Hematopoietic multipotent progenitor cell (in vitro differentiated cells): ENCODE measurements at places on chromosomes 12 and 14. TPM values are rescaled to one million over a fixed set of nuclear protein-coding genes. Genes with fewer than 3 reads are reported as not detected.

GRCh38 chr12:8819666-8819980 lies 2.8 kb upstream of the A2ML1 start:
- no peak for DNase-seq

GRCh38 chr12:117606024-117606423 lies 244.6 kb upstream of the NOS1 start:
- no peak for DNase-seq

DNA sequence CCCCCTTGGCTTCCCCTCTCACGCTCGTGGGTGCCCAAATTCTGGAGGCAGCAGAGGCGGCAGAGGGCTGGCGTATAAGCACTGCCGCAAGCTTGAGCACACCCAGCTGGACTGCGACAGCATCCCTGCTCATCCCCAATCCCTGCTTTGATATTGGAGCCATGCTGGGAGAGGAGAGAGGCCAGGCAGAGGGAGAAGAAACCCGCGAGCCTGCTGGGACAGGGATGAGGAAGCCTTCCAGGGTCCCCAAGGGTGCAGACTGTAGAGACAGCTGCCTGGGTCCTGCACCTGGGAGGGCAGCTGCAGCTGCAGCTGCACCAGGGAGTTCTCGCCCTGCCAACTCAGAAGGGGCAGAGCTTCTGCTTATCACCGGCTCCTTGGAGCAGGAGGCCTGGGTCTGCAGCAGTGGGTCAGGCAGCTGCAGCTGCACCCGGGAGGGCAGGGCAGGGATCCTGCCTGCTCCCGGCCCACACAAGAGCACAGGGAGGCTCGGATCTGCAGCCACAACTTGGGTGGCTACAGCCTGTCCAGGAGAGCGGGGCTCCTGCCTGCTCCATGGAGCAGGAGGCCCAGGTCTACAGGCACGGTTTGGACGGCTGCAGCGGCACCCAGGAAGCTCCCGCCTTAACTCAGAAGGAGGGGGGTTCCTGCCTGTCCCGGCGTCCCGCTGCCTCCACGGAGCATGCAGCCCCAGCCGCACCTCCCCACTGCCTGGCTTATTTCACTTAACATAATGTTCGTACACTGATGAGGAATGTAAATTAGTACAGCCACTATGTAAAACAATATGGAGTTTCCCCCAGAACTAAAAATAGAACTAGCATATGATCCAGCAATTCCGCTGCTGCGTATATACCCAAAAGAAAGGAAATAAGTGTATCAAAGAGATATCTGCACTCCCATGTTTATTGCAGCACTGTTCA lies 60.4 kb upstream of the SGPP1 start:
- no peak for DNase-seq

GRCh38 chr12:56158926-56159461 lies 835 bp downstream of the MYL6 start:
- no peak for DNase-seq

GRCh38 chr14:34662561-34663088 lies 32.7 kb upstream of the SNX6 start:
- DNase-seq = no peak

GRCh38 chr14:102481371-102481770 lies 28.2 kb downstream of the ANKRD9 start:
- DNase-seq = no peak

DNA sequence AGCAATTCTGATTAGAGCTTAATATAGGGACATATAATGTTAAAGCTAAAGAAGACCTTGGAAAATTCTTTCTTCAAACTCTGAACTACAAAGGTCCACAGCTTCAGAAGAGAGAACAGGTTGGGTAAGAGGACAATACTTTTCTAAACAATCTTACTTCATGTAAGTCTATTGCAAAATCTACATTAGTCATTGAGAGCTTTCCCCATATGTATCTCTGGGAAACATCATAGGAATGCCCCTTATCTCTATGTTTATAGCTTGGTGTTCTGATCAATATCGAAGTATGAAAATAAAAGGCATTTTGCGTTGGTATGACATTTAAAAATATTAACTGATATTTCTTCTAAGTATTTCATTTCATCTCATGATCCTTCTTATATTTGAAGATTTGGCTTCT lies 962.6 kb downstream of the AACS start:
- no peak for DNase-seq

DNA sequence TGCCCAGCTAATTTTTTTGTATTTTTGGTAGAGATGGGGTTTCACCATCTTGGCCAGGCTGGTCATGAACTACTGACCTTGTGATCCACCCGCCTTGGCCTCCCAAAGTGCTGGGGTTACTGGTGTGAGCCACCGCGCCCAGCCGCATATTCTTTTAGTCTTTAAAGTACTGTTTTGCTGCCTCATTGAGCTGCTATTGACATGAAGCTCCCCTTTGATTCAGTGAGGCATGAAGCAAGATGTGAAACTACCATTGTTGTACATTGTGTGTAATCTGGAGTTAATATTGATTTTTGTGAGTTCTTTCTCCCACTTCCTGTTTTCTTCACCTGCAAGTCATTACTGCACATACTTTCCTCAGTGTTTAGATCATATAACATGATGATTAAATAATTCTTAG lies 80.8 kb downstream of the MNAT1 start:
- DNase-seq = no peak

DNA sequence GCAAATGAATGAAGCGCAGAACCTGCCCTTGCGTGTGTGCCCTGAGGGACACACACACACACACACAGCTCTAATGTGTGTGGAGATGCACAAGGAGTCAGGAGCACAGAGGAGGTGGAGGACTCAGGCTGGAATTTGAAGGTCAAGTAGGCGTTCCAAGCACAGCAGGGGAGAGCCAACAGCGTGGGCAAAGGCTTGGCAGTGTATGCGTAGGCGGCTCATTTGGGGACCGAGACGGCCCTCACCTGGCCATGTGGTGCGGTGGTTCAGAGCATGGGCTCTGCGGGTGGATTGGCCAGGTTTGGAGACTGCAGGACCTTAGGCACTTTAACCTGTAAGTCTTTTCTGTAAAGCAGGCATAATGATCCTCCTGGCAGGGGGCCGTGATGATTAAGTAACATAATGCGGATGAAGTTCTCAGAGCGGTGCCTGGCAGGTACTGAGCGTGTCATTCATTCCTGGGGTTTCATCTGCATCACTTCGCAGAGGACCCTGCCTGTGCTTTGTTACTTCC lies 69.5 kb upstream of the SLC24A4 start:
- no peak for DNase-seq

GRCh38 chr14:104891664-104892530 lies 26.8 kb downstream of the CEP170B start:
- DNase-seq = no peak

DNA sequence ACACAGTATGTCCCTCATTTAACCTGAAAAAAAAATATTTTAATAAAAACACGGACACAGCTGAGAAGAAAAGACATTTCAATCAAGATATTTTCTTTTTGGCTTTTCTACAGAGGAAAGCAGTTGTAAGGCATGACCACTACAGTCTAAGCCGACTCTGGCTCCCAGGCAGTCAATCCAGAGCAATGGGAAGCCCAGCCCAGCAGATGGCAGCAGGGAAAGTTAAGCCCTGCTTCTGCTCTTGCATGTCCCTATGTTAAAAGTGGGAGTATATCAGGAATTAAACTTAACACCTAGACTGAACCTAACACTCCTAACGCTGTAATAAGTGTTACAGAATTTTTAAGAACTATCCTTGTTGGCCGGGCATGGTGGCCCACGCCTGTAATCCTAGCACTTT lies 19.5 kb upstream of the HAL start:
- DNase-seq = peak; percentile 22

Gene GPD1
- under 0.01 TPM for total RNA-seq

Gene ACRBP
- 15.9 TPM for total RNA-seq

Gene OAS2
- total RNA-seq = 34.7 TPM

Gene EPYC
- total RNA-seq = not detected

Gene MORN3
- total RNA-seq = 0.54 TPM

Gene SPIC
- not detected for total RNA-seq

Gene ASB2
- total RNA-seq = 1.1 TPM
